ENCODE measurements at places on chromosomes 2 and 18. TPM values are rescaled to one million over a fixed set of nuclear protein-coding genes. Genes with fewer than 3 reads are reported as not detected.

GAREM1 gene
- 0.82 TPM for total RNA-seq

CELF4 gene
- total RNA-seq: not detected

MALT1 gene
- 11.0 TPM for total RNA-seq

SERPINB2 gene
- 33.7 TPM for total RNA-seq

TGFA gene
- total RNA-seq: 0.93 TPM

FAM228A gene
- total RNA-seq: not detected

LDLRAD4 gene
- total RNA-seq: 2.2 TPM

IL1A gene
- total RNA-seq: 4.5 TPM

ABHD1 gene
- total RNA-seq: not detected

TACR1 gene
- total RNA-seq: not detected

CHRNA1 gene
- 1.9 TPM for total RNA-seq

PRSS56 gene
- total RNA-seq: not detected

ST8SIA3 gene
- not detected for total RNA-seq

CXCR1 gene
- not detected for total RNA-seq

KCNIP3 gene
- total RNA-seq: 2.2 TPM

CNDP1 gene
- not detected for total RNA-seq

NT5C1B gene
- not detected for total RNA-seq

WNT10A gene
- total RNA-seq: not detected

COL4A3 gene
- not detected for total RNA-seq

UGT1A4 gene
- total RNA-seq: 0.12 TPM

NMS gene
- total RNA-seq: not detected

FTCDNL1 gene
- not detected for total RNA-seq

CMPK2 gene
- total RNA-seq: 36.6 TPM

RBKS gene
- total RNA-seq: 1.6 TPM

EFR3B gene
- 1.5 TPM for total RNA-seq

DYNAP gene
- not detected for total RNA-seq

SPATA3 gene
- total RNA-seq: not detected

KLHL30 gene
- not detected for total RNA-seq

FIGN gene
- 4.7 TPM for total RNA-seq

GPR55 gene
- not detected for total RNA-seq

UXS1 gene
- 133 TPM for total RNA-seq

DPP4 gene
- 3.8 TPM for total RNA-seq

C2orf66 gene
- total RNA-seq: 1.1 TPM

All from glomerular endothelial cell (primary cell).